ENCODE measurements at places on chromosomes 6 and 20.

GRCh38 chr6:43937236-43938177 lies 167.5 kb downstream of the VEGFA start:
- DNase-seq = peak; percentile 75

GRCh38 chr6:28474441-28475219 lies 31.3 kb upstream of the ZSCAN23 start:
- peak; percentile 83 for DNase-seq

DNA sequence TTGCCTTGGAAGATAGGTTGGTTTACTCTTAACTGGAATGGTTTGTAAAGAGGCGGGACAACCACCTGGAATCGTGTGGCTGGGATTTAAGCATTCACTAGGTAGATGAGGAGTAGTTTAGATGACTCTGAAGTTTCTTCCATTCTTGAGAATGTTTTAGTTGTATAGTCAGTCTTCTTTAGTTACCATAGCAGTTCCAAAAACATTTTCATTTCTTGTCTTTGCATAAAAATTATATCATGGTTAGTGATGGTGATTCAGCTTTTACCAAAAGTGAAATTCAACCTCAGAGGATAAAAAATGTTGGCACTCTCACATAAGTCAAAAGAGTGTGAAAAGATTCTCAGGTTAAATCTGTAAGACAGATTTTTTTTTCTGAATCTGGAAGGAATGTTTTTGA lies 70.3 kb downstream of the SMAP1 start:
- DNase-seq = no peak

DNA sequence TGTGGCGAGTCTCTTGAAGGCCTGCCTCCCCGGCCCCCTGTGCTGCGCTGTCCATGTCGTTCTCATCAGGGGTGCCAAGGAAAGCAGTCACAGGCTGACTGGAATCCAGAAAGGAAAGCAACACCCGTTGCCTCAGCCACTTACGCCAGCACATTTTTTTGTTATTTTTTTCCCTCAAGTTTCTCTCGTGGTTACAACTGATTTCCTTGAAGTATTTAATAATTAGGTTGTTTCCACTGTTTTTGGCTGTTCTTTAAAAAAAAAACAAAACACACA lies 17.9 kb upstream of the SLC22A1 start:
- no peak for DNase-seq

GRCh38 chr20:55143601-55144000 lies 668.2 kb downstream of the DOK5 start:
- no peak for DNase-seq

GRCh38 chr6:3410385-3411360 lies 46.2 kb downstream of the SLC22A23 start:
- DNase-seq = peak; percentile 87

GRCh38 chr6:168709390-168709789 lies 268.4 kb downstream of the SMOC2 start:
- no peak for DNase-seq

DNA sequence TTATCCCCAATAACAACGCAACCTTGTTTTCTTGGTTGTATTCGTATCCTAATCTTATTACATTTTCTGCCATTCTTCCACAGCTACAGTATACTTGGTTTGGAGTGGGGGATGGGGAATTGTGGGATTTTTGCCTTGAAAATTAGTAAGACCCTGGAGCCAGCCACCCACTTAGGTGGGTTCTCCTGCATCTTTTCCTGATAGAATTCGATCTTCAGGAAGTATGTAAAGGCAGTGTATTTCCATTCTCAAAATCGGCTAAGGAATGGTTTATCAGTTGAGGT lies 1.1 kb downstream of the ITCH start:
- DNase-seq = no peak

Data from ELF-1 (cell line).